ENCODE measurements at places on chromosomes 4 and X.

- no peak for DNase-seq
These were observed 120.9 kb upstream of the NOCT start for GRCh38 chr4:138894709-138895108.

DNA sequence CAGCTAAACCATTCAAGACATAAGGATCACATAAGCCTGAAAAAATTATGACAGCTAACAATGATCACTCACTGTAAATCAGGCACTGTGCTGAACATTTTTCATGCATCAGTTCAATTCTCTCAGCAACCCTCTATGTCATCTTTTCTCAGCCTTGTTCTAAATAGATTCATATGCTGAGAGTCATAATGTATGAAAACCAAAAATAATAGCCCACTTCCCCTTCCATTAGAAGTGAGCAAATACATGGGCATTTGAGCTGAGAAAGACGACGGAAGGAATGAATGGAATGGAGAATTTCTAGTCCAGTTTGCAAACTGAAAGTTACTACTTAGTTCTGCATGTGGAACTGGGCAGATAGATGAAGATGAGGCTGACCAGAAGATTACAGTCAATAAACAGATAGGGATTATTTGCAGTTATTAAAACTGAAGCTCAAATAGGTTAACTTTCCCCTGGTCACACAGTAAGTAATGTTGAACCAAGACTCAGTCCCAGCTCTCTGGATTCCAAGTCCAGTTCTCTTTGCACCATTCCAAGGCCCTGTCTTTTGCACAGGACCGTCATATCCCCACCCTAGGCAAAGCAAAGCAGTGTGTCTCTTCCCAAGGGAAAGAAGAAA is 1.6 kb upstream of the SH3RF1 start:
- DNase-seq, result no peak

GRCh38 chr4:188091-188490 is 63.8 kb downstream of the ZNF718 start:
- DNase-seq, result no peak

GRCh38 chr4:177511611-177512010 is 69.4 kb upstream of the AGA start:
- no peak for DNase-seq

GRCh38 chr4:93199492-93199891 is 629.1 kb upstream of the ATOH1 start:
- no peak for DNase-seq

DNA sequence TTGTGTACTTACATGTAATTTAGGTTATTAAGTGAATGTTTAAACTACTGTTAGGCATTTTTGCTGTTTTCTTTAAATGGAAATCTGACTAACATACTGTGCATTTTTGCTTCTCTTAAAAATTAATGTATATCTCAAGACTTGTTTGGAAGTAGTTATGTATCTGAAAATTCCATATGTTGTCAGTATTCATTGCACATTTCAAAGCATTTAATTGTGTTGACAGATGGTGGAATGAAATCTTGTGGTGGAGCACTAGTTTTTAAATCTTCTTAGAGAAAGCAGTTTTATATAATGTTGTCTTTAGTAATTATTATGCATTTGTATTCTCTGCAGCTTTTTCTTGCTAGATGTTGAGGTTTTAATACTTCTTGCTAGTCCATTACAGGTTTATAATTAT is 71.5 kb upstream of the MSANTD1 start:
- no peak for DNase-seq

DNA sequence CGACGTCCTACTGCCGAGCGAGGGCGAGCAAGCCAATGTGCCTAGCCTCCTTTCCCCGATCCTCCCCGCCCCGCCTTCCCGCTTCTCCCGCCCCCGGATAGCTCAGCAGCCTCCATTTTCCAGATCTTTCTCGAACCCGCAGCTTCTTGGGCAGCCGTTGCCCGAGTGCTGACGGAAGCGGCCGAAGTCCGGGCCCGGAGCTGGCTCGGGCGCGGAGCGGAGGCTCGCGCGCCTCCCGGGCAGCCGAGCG is 172 bp upstream of the HSPA4L start:
- DNase-seq, result peak; percentile 59

DNA sequence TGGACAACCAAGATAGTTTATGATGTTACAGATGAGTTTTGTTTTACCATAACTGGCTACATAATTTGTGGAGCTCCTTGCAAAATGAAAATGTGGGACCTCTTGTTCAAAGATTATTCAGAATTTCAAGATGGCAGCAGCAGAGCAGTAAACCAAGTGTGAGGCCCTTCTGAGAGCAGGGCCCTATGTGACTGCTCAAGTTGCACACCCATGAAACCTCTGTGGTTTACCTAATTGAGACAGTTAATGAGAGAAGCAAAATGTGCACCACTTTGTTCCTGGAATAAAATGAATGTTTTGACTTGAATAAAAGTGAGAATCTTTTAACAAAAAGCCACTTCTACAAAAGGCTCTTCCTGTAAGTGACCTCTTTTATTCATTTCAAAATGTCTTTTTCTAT is 519.2 kb downstream of the RPA4 start:
- no peak for DNase-seq

DNA sequence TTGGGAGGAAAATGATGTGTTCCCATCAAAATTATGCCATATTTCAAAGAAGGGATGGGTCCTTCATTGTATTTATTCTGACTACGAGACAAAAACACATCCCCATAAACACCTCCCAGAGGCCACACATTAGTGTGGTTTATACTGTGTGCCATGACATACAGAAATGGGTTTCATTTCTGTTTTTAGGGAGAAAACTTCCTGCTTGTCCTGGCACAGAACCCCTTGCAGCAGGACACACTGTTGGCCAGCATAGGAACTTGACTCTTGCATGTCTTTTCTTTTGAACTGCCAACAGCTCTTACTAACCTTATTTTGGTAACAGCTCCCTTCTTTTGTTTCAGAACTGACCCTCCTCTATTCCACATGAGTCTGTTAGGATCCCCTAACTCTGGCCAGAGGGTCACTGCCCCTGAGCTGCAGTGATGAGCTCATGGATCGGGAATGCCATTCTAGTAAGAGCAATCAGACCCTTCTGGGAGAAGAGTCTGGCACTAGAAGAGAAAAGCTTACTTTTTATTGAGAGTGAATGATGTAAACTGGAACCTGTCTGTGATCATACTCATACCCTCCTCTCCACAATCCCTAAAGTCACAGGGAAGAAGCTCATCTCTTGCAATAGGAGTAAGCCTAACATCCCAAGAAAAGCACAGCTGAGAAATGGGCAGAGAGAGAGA is 86.4 kb downstream of the SMIM20 start:
- DNase-seq, result no peak

- no peak for DNase-seq
These were observed 8.6 kb upstream of the CDKN2AIP start for GRCh38 chr4:183435803-183436202.

DNA sequence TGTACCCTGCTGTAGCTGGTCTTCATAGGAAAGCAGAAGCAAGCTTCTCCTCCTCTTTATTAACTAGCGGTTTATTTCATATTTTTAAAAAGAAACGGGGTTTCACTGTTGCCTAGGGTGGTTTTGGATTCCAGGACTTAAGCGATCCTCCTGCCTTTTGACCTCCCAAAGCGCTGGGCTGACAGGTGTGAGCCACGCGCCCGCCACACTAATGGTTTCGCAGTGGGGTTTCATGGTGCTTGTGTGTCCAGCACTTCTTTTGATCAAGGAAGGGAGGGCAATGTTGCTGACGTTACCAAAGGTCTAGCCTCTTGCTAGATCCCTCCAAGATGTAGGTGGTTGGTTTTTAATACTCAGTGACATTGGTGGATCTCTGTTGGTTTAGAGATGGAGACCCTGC is 1.4 kb downstream of the MAEA start:
- no peak for DNase-seq

DNA sequence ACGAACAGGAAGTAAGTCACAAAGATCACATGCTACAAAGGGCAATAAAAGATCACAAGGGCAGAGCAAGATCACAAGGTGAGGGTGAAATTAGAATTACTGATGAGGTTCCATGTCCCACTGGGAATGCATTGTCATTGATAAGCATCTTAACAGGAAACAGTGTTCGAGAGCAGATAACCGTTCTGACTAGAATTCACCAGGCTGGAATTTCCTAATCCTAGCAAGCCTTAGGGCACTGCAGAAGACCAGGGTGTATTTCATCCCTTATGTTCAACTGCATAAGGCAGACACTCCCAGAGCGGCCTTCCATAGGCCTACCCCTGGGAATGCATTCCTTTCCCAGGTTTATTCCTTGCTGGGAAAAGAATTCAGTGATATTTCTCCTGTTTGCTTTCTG is 980.6 kb upstream of the LCORL start:
- DNase-seq, result no peak

GRCh38 chrX:74422576-74423288 is 1.4 kb downstream of the SLC16A2 start:
- peak; percentile 7 for DNase-seq

GRCh38 chrX:111857534-111858060 is 18.4 kb upstream of the TRPC5OS start:
- no peak for DNase-seq

DNA sequence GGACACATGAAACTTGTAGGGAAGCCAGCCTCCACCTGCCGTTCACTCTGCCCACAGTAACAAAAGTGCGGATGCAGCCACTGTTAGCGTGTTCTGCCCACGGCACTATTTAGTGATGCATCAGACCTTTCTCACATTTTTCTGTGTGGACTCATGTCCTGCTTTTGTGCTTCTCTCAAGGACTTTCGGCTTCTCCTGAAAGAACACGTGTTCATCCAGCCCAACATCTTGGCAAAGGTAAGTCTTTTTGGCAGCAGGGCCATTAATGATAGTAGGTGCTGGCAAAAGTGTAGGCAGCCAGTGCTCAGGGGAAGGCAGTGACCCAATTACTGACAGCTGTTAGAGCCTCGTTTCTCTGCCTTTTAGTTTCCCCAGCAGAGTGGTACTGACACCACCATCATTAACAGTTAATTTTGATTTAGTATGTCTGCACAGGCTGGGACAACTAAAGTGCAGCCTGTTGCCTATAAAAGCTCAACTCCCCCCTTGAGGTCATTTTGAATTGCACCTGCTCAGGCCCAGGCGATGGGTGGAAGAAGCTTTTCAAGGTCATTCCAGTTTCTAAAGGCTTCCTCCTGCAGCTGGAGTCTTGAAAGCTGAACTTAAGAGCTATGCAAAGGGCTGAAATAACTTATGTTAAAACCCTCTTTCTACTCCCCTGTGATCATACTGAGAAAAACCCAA is 54.5 kb upstream of the HPSE start:
- DNase-seq, result no peak

DNA sequence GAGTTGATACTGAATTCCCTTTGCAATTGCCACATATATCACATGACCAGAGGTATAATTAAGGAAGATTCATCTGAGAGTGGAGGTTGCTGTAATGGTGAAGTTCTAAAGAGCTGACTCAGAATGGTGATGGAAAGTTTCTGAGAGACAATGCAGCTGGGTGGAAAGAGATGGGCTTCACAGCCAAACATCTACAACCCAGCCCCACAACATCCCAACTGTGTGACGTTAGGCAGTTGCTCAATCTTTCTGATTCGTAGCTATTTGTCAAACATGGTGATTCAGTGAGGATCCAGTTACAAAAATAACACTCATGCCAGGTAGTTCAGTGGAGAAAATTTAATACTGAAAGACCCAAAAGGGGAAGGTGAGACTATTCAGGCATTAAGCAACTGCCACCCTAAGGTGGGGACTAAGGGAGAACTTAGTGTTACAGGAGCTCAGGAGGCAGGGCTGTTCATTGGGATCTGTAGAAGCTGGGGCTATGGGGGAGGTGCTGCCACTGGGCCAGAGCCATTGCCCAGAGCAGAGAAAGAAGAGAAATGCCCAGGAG is 6.9 kb upstream of the AFF1 start:
- no peak for DNase-seq

GRCh38 chrX:87525771-87526229 is 8.2 kb downstream of the KLHL4 start:
- DNase-seq, result no peak

- no peak for DNase-seq
These were observed 5.9 kb upstream of the ARSD start for GRCh38 chrX:2934715-2935710.

DNA sequence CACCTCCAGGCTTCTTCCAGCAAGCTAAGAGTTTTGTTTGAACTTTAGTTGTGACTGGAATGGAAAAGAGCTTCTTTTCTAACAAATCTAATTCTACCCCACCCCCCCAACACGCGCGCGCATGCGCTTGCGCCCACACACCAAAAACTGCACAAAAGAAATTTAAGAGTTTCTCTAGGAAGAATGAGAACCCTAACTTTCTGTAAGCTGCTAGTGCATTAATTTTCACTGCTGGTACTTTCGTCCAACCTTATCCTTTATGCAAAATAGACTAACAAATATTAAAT is 9.0 kb upstream of the INTU start:
- peak; percentile 10 for DNase-seq

DNA sequence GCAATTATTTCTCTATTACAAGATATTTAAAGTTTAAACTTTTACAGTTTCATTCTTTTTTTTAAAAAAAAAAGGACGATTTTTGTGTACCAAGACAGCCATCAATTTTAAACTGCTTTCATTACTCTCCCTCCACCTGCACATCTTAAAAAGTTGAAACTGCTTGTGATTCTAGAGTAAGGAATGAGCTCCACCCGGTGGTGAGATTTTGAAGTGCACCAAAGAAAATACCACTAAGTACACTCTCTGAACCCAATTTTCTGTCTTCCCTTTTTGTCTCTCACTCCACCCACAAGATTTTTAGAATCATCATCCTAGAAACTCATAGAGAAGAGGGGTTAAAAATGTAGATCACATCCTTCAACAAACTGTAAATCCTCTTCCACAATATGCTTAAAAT is 91.3 kb upstream of the WDR44 start:
- peak; percentile 5 for DNase-seq

DNA sequence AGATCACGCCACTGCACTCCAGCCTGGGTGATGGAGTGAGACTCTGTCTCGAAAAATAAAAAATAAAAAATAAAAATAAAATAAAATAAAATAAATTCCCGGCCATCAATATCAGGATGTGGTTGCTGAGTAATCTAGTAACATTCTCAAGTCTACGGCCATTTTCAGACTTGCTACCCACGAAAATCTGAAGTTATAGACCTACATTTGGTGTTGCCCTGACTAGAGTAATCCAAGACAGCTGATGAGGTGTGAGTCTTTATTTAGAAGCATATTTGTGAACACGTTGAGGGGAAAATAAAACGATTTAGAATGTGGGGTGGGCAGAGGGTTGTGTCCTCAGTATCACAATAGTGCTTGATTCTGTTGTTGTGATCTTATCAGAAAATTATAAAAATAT is 130.2 kb upstream of the MID1 start:
- no peak for DNase-seq

DNA sequence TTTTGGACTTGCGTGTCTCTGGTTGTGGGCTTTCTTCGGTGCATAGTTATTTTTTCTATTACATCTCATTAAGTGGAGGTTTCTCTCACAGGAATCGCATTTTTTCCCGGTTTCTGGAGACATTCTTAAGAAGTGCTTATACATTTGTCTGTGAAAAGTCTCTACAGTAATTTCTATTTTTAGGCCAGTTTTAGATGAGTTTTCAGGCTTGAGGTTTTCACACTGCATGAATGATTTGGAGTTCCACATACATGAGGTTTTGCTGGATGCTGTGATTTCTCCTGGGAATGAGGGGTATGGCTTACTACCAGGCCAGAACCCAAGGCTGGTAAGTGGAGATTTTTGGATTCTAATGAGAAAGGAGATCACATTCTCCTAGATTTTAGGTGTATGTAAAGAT is 422.6 kb upstream of the SLIT2 start:
- DNase-seq, result no peak

- no peak for DNase-seq
These were observed 1311.6 kb downstream of the RAPGEF2 start for GRCh38 chr4:160414496-160414895.

GRCh38 chrX:84634201-84634782 is 132.0 kb upstream of the HDX start:
- no peak for DNase-seq

Measured in stimulated activated CD4-positive, alpha-beta T cell treated with anti-CD3 and anti-CD28 coated beads, Interleukin-4, amount 100 ng/mL, for 1 hour (primary cell).